Cortex of kidney (tissue), 1 donor: ENCODE measurements at places on chromosomes 16 and 17.

DNA sequence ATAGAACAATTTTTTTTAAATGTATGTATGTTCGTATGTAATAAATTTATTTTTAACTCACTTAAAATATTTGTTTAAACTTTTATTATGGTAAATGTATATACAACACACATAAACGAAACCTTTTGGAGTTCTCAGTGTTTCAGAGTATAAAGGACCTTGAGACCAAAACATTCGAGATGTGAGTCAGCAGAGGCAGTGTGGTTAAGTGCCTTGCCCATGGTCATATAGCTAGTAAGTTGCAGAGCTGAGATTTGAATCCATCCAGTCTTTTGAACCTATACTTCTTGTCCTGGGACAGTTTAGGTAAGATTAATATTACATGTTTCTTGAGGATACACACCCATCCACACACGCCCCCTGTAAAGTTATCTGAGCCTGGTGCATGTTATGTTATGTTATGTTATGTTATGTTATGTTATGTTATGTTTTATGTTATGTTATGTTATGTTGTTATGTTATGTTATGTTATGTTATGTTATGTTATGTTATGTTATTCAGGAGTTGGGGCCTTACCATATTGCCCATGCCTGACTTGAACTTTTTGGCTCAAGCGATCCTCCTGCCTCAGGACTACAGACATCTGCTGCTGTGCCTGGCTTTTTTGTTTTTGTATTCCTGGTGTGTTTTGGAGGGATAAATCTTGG, 41.8 kb downstream of the TNRC6A start:
- no peak for DNase-seq

GRCh38 chr17:68961214-68961882, 6.2 kb upstream of the ABCA8 start:
- DNase-seq: no peak

- DNase-seq: no peak
Measured at GRCh38 chr16:9392956-9393355, 301.5 kb downstream of the HAPSTR1 start.

- no peak for DNase-seq
Measured at GRCh38 chr17:77884019-77884418, 74.5 kb upstream of the TNRC6C start.

DNA sequence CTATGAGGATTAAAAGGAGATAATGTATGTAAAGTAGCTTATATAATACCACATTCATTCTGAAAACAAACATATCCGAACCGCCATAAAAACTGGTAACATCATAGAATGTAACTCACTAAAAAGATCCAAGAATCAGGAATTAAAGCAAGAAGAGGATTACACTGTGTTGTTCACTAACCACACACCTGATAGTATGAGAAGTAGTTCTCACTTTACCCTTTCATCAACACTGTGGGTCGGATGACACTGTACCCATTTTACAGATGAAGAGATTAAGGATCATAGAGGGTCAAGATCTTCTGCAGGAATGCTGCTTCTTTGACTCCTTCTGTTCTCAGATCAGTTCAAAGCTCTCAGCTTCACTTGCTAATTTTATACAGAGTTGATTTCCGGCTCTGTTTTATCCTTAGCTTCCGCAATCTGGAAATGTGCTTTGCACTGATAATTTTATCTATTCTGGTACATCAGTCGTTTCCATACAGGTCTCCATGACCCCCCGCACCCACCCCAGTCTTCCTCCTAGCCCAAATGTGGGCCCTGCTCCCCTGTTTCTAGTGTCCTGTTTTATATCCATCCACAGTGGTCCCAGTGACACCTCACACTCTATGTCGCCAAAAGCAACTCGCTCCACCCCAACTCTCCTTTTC, 288.6 kb upstream of the CCL2 start:
- DNase-seq: no peak

GRCh38 chr17:5000237-5000639, 2.5 kb downstream of the KIF1C start:
- DNase-seq: no peak

DNA sequence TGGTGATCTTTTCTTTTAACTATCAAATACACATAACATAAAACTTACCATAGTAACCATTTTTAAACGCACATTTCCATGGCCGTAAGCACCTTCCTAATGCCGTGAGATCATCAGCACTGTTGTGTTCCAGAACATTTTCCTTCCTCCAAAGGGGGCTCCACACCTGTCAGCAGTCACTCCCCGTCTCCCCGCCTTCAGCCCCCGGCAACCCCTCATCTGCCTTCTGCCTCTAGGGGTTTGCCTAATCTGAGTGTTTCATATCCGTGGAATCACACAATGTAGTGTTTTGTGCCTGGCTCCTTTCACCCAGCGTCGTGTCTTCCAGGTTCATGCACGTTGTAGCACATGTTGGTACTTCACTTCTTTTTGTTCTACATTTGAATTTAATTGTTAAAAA, 350.1 kb upstream of the TNRC6C start:
- DNase-seq: no peak

DNA sequence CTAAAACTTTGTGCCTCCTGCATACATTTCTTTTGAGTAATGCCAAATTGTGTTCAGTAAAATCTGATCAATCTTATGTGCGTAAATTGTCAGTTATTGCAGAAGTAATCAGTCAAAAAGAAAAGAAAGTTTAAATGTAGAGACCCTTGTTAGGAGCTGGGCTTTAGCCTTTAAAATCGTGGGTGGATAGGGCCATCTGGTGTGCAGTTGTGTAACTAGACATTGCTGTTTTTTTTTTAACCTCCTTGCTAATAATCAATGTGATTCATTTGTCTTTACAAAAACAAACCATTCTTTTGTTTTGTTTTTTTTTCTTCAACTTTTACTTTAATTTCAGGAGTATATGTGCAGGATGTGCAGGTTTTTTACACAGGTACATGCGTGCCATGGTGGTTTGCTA, 5.3 kb upstream of the WWOX start:
- no peak for DNase-seq

- DNase-seq: no peak
Measured at GRCh38 chr17:4500191-4500571, 1.5 kb downstream of the SPNS2 start.

DNA sequence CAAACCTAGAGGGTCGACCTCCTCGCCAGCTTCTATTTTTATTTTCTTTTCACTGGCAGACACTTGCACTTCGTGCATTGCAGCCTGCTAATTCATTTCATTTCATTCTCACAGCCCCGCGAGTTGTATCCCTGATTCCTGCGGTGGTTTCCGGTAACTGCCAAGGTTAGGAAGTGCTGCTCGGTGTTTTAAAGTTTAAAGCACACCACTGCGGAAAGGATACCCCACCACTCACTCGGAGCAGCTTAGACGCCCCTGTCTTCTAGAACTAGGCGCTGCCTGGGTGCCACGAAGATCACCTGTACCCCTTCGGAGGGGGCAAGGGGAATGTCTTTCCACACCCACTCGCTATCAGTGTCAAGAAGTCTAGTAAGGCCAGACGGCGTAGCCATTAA, 509 bp downstream of the CNEP1R1 start:
- no peak for DNase-seq

DNA sequence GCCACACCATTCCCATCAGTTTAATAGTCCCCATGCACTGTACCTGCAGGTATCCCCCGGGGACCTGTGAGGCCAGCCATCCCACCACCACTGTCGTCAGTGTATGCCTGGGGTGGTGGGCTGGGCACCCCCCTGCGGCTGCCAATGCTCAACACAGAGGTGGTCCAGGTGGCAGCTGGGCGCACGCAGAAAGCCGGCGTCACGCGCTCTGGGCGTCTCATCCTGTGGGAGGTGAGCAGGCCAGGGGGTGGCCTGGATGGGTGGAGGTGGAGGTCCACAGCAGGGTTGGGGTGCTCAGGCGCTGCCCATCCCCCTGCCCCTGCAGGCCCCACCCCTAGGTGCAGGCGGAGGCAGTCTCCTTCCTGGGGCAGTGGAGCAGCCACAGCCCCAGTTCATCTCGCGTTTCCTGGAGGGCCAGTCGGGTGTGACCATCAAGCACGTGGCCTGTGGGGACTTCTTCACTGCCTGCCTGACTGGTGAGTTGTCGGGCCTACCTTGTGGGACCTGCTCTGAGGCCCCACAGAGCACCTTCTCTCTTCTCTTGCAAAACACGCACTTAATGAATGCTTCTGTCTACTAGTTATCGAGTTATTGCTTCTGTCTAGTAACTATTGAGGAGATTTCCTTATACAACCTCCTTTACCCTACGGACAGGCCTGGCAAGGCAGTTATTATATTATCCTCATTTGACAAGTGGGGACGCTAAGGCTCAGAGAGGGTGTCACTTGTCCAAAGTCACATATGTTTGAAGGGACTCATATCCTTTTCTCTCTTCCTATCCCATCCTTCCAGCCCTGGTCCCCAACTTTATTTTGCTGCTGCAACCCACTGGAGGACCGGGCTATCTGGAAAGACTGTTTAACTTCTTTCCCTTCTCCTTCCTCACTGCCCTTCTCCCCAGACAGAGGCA, 5.8 kb upstream of the TRAF4 start:
- no peak for DNase-seq

- DNase-seq: no peak
Measured at GRCh38 chr16:17245776-17246175, 225.0 kb downstream of the XYLT1 start.

- DNase-seq: no peak
Measured at GRCh38 chr17:45813048-45813725, 29.1 kb downstream of the CRHR1 start.

- no peak for DNase-seq
Measured at GRCh38 chr17:45296003-45296832, 20.6 kb downstream of the MAP3K14 start.

DNA sequence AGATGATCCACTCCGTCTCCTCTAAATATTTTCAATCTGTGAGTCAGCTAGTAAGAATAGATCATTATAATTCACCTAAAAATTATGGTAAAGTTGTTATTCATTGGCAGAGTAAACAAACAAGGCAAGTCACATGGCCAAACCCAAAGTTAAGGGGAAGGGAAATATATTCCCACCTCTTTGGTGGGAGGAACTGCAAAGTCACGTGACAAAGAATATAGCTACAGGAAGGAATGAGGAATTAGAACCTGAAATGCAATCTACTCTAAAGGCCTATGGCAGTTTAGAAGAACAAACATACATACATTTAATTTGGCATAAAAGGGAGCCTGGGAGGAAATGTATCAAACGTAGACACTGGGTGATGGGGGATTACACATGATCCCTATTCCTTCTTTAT, 48.9 kb downstream of the NOG start:
- DNase-seq: no peak

DNA sequence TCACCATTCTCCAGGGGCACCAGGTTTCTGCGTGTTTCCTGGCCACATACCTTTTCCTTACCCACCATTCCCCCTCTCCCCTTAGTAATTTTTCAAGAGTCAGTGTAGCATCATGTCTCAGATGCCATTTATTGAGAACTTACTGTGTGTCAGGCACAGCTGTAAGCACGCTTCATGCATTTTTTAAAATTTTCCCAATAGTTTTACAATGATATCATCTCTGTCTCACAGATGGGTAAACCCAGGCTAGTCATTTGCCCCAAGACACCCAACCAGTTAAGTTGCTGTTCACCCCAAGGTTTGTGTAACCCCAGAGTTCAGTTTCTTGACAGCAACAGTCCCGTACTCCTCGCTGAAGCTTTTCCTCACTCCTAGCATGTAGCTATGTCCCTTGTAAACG, 56.4 kb upstream of the IRX3 start:
- DNase-seq: no peak

GRCh38 chr16:77408607-77409006, 26.2 kb downstream of the ADAMTS18 start:
- DNase-seq: no peak

DNA sequence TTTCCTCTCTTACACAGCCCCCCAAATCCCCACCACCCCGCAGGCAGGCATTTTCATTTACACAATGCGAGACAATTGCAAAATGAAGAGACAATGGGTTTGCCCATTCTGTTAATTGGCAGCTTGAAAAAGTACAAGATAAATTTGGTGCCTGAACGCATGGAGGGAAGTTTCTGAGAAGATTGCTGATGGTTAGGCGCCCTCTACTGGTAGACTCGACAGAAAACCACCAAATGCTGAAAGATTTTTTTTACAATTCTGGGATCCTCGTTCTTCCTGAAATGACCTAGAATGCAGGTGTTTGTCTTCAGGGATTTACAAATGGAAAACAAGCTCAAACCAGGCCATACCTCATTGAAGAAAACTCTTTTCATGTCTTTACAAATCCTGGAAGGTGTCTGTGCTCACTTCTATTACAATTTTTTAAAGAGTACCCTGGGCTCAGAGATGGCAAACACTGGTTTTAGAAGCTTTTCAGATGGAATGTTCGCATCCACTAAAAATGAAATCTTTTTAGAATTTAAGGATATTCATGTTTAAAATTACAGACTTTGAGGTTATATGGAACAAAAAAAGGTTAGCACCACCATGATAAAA, 338.5 kb downstream of the PMP22 start:
- no peak for DNase-seq

- DNase-seq: no peak
Measured at GRCh38 chr16:52320930-52321439, 226.0 kb downstream of the TOX3 start.

DNA sequence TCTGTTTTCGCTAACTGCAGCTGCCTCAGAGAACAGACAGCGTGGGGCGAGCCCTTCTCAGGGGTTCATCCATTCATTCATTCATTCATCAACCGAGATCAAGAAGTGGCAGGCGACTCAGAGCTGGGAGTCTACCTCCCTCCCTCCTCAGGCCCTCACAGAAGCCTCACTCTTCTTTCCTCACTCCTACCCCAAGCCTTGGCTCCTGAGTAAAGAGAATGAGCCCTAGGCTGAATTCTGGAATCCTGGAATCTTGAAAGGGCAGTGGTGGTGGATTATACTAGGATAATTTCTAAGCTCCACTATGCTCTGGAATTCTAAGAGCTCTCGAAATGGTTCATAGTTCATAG, 2.3 kb upstream of the DLX3 start:
- no peak for DNase-seq

- no peak for DNase-seq
Measured at GRCh38 chr16:86495756-86496261, 14.5 kb upstream of the FOXF1 start.

GRCh38 chr17:34365340-34365739, 2.3 kb upstream of the CCL1 start:
- DNase-seq: no peak

- DNase-seq: no peak
Measured at GRCh38 chr16:30644334-30644830, 6.4 kb upstream of the PRR14 start.

DNA sequence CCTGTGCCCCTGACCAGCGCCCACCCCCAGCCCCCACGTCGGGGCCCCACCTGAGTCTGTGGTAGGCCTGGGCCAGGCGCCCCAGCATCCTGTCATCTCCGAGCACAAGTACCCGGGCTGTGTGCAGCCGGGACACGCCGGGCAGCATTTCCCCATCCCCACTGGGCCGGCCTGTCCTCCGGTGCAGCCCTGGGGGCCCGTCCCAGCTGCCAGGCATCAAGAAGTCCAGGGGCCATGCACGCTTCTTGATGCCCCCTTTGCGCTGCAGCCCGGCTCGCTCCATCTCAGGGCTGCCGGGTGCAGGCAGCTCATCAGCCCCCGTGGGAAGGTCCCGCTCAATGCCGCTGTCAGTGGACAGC, 29.3 kb upstream of the MFSD6L start:
- DNase-seq: no peak

DNA sequence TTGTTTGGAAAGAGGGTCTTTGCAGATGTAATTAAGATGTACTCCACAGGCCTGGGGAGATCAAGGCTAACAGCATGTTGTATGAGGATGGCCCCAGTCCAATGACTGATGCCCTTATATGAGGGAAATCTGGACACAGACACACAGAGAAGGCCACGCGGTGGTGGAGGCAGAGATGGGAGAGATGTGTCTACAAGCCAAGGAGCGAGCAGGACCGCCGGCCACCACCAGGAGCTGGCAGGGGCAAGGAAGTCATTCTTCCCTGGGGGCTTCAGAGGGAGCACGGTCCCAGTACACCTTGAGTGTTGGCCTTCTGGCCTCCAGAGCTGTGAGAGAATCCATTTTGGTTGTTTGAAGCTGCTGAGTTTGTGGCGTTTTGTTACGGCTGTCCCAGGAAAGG, 14.7 kb downstream of the SOCS3 start:
- DNase-seq: no peak
